ENCODE measurements at places on chromosomes 3 and 15. TPM values are rescaled to one million over a fixed set of nuclear protein-coding genes. Genes with fewer than 3 reads are reported as not detected.

DNA sequence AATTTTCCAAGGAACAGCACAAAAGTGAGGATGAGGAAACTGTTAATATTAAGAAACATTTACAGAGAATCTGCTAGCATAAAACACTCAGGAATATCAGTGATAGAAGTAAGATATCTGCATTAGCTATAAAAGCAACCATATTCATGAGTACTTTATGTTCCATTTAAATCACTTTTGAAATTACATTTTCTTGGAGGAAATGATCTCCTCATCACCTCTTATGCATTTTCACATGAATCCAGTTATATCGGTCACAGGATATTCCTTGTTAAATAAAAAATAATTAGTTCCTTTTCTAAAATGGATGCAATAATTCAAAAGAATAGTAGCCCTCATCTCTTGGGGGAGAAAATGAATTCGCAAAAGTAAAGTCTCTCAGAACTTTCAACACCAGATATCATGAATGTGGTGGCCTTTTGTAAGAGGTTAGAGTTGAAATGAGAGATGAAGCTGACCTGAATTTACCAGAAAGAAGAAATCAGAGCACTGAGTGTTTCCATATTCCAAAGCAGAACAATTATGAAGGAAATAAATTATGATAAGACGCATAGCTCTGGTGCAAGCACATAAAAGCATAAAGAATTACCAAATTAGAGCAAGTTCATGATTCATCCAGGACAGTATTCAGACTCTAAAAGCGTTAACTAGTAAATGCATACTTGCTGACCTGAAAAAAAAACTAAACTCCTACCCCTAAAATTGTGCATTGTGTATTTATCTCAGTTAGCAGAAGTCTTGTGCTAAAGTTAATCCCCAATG, 321.9 kb upstream of the CCDC54 start:
- no peak for DNase-seq

GRCh38 chr3:15171096-15171495, 35.0 kb upstream of the CAPN7 start:
- DNase-seq: peak; percentile 44

GRCh38 chr15:91291673-91292072, 191.6 kb downstream of the SV2B start:
- peak; percentile 33 for DNase-seq

- DNase-seq: no peak
Observed at GRCh38 chr15:43293432-43293831, 26.7 kb upstream of the TGM5 start.

DNA sequence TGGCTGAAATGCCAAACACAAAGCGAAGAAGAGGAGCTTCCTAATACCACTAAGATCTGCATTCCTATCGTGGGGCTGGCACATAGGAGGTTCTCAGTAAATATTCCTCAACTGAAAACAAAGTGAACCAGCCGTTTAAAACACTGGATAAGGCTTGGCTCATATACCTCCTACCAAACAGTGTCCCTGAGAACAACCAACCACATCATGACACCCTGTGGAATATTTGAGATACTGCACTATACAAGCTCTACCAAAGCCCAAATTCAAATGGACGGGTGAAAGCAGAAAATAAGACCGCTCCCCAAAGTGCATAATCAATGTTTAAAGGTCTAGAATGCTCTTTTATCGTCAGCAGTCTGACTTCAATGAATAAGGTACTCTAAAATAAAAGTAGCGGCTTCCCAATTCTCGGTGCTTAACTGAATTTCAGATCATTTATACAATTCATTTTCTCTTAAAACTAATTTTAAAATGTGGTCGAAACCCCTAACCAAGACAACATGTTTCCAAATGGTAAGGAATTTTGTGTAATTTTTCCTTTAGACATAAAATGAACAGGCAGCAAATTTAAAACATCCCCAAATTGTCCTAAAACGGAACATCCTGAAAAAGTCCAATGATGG, 425.8 kb downstream of the ERC2 start:
- peak; percentile 81 for DNase-seq

The MYRIP gene
- 1.3 TPM for total RNA-seq

The EPM2AIP1 gene
- total RNA-seq: 27.0 TPM
